ENCODE measurements at places on chromosomes 4 and X.

GRCh38 chrX:24920769-24921168 lies 95.0 kb downstream of the ARX start:
- no peak for DNase-seq

GRCh38 chrX:134520860-134521390 lies 61.0 kb downstream of the HPRT1 start:
- no peak for DNase-seq

DNA sequence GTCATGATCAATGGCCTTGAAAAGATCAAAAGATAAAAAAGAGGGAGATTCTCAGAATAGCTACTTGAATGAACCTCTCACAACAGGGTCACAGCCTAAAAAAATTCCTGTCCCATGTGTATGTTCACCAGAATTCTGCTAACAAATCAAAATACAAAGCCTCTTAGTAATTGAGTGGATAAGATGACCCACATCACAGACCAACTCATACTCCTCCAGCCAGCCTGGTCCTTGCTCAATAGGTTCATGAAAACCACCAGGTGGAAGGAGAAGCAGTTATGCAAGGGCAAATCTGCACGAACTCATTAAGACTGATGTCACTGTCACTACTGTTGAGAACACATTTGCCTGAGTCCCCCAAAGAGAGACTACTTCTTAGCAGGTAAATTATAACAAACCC lies 21.5 kb downstream of the WDFY3 start:
- DNase-seq = no peak

DNA sequence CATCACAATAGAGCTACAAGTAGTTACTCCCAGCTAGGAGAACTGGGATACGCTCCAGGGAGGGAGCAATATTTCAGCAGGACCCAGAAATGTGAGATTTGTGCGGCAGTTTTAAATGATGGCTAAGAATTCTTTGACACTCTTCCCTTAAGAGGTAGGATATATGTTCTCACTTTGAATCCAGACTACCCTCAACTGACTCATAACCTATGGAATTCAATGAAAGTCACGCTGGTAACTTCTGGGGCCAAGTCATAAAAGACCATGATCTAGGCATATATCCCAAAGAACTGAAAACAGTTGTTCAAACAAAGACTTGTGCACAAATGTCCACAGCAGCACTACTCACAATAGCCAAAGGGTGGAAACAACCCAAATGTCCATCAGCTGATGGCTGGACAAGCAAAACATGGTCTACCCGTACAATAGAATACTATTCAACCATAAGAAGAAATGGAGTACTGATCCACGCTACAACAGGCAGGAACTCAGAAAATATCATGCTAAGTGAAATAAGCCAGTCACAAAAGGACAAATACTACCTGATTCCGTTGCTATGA lies 10.5 kb downstream of the CD99L2 start:
- no peak for DNase-seq

- no peak for DNase-seq
Observed at GRCh38 chr4:140243278-140243753, 89.3 kb upstream of the MAML3 start.

Measured in stimulated activated CD4-positive, alpha-beta T cell treated with anti-CD3 and anti-CD28 coated beads, Interleukin-1b, Interleukin-23, amount 100 ng/mL, for 1 hour (primary cell).